Stimulated activated CD8-positive, alpha-beta memory T cell treated with anti-CD3 and anti-CD28 coated beads, Interleukin-4, amount 100 ng/mL, for 48 hours (primary cell): ENCODE measurements at places on chromosomes 16 and 17.

- no peak for DNase-seq
Observed at GRCh38 chr16:78669994-78670393, 570.5 kb downstream of the WWOX start.

GRCh38 chr17:83124871-83125514 lies 45.6 kb downstream of the METRNL start:
- peak; percentile 52 for DNase-seq

- no peak for DNase-seq
Observed at GRCh38 chr16:82773018-82773417, 146.2 kb downstream of the CDH13 start.

GRCh38 chr17:12686486-12686885 lies 20.8 kb downstream of the MYOCD start:
- DNase-seq, result no peak

GRCh38 chr16:26269673-26270072 lies 577.9 kb downstream of the HS3ST4 start:
- no peak for DNase-seq

GRCh38 chr17:80997424-80998117 lies 5.9 kb downstream of the CHMP6 start:
- no peak for DNase-seq

DNA sequence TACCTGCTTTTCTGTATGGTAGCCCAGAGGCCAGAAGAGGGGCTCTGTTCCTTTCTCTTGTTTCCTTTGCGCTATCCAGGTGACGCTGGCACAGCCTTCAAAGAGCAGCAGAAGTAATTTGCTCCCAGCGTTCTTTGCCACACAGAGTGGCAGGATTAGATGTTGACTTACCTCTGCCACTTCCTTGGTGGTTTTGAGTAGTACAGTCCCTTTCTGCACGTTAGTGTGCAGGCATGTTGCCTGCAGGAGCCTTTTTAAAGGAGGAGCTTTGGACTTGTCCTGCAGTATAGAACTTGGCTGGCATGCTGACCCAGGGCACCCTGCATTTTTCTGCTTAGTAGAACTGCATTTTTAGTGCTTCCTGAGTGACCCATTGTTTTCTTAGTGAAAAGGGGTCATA lies at the start of gene ABCC11:
Gene ABCC11, minus strand, starts transcription at position 229 of the 400 bp plus-strand sequence. CDS start 15,618 bp downstream, outside the sequence.
- no peak for DNase-seq

- DNase-seq, result no peak
Observed at GRCh38 chr16:84611041-84611440, 6.8 kb downstream of the COTL1 start.

- DNase-seq, result no peak
Observed at GRCh38 chr17:78992542-78993212, 13.0 kb upstream of the LGALS3BP start.

GRCh38 chr16:71440669-71441347 lies 1.0 kb downstream of the TLE7 start:
- DNase-seq, result peak; percentile 40

DNA sequence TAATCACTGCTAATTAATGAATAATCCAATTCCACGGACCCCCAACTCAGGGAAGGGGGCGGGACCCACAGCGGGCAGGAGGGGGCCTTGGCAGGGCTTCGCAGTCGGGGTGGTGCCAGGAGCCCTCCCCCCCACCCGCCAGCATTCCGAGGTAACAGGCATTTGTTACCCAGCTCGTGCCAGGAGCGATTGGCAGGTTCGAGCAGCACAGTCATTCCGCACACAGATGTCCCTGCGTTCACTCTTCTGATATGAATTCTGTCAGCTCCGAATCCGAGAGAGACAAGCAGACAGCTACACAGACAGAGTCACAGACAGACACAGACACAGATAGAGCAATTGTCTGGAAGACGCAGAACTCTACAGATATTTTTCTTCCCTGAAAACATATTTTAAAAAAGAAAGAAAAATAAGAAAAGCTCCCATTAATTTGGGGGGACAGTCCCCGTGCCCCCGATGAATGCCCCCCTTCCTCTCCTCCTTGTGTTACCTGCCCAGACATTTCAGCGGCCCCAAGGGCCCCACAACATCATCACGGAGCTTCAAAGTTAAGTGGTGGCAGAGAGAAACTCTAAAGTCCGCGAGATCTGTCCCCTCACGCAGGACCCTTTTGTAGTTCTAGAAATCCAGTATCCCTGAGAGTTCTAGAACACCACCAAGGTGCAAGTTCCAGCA lies 10.2 kb downstream of the NEUROD2 start:
- DNase-seq, result no peak

DNA sequence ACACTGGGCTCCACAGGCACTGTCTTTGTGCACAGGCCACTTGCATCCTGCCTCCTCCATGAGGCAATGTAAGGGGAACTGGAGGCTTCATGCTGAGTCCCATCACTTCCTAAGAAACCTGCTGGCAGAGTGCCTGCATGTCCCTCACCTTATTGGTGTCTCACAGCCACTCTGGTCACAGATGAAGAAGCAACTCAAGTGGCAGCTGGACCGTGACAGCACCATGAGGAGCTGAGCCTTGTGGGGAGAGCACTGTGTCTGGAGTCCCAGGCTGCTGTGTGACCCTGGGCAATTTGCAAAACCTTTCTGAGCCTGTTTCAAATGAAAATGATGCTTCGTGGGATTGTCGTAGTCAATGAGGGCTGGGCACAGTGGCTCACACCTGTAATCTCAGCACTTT lies 19.5 kb downstream of the ANKRD40 start:
- no peak for DNase-seq

DNA sequence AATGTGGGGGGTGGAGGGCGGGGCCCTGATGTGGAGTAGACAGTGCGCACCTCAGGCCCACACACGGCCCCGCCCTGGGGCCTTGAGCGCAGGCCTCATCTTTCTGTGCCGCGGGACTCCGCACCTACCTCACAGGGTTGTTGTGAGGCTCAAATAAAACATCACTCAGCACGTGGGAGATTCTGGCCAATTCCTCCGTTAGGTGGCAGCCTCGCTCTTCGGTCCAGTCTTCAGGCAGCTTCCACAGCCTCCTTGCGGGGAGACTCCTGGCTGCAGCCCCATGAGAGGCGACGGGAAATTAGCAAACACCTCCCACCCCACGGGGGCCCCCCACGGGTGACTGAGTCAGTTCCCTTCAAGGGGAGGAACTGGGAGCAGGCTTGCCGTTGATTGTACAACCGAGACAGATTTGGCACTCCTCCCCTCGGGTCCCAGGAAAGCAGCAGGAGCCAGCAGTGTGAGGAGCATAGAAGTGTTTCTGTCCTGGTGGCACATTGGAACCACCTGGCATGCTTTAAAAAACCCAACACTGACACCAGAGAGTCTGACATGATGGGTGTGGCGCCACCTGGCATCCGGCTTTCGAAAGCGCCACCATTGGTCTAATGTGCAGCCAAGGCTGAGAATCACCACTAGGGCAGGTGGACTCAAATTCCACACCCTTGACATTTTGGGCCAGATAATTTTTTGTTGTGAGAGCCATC lies 7.6 kb downstream of the MRM1 start:
- no peak for DNase-seq

GRCh38 chr17:61534414-61534813 lies 56.6 kb downstream of the NACA2 start:
- no peak for DNase-seq

DNA sequence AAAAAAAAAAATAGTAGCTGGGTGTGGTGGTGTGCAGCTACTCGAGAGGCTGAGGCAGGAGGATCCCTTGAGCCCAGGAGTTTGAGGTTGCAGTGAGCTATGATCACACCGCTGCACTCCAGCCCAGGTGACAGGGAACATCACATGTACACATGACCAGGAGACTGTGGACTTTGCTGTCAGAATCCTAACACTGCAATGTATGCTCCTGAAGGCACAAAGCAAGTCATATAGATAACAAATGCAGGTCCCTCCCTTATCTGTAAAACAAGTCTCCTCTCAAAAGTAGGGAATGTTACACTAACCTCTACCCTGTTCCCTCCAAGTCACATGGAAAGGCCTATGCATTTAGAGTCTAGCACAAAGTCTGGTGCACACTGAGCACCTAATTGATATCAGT lies 48.5 kb downstream of the ARHGAP17 start:
- no peak for DNase-seq

DNA sequence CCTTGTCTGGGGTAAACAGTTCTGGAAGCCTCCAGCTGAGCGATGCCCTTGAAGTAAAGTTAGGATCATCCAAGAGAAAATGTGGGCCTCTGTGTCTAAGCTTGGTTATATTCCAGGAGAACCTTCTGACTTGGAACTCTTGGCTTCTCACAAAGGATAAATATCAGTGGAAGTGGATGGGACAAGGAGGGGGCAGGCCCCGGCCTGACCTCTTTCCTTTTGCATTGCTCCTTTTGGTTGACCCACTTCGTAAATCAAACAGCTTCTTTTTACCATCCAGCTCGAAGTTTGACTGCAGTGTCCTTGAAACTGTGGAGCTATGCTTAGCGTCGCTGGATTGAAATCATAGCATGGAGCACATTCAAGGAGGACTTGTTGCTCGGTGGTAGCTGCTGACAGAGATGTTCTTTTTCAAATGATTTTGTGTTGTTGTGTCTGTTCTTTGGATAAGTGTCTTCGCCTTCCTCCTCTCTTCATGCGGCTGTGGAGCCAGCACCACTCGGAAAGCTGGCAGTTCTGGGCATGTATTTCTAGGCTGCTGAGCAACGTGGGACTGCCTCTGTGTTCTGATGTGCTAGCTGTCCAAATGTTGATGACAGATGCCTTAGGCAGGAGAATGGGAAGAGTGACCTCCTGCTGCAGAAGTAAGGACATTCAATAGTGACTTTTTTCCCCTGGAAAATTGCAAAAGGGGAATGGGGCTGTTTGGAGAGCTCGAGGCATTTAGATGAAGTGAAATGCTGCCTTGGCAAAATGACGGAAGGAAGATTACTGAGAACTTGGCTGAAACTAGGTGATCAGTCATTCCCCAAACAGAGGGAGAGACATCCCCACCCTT lies 4.5 kb downstream of the MINK1 start:
- no peak for DNase-seq

DNA sequence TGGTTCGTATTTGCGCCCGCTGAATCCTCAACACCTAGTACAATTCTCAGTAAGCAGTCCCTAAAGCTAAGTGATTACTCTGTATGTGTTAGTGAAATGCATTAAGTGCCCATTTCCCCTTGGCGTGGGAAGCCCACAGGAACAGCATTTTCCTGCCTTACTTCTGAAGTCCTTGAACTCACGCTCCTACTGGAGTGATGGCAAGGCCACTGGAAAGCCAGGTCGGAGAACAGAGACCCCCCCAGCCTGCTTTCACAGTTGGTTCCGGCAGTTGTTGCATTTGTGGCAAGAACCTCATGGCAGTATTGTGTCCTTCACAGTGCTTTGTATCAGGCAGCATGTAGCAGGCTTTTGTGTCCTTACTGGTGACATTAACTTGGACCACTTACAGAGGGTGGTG lies 340.7 kb downstream of the CDH13 start:
- DNase-seq, result no peak

GRCh38 chr16:17777408-17777863 lies 306.7 kb upstream of the XYLT1 start:
- no peak for DNase-seq

DNA sequence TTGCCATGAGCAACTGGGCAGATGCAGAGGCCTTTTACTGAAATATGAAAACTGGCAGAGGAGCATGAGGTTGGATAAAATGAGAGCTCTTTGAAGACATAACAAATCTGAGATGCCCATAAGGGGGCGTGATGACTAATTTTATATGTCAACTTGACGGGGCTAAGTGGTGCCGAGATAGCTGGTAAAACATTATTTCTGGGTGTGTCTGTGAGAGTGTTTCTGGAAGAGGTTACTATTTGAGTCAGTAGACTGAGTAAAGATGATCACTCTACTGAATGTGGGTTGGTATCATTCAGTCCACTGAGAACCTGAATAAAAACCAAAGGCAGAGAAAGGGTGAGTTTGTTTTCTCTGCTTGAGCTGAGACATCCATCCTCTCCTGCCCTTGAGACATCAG lies 454.2 kb downstream of the NPIPA7 start:
- DNase-seq, result no peak

DNA sequence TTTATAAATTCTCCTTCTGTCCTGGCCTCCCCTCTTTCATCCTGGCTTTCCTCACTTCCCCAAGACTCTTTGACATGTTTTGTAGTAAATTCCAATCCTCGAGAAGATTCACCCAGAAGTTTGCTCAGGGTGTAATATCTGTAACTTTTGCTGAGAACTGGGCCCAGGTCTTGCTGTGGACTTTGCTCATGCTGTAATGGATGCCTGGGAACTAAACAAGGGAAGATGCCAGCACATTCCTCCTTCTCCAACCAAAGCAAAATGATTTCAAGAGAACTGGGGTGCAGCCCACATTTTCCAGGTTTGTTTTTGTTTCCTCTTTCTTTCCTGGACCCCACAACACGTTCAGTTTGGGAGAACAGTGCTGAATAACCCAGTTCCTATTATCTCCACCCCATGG lies 6.6 kb upstream of the SALL1 start:
- no peak for DNase-seq

DNA sequence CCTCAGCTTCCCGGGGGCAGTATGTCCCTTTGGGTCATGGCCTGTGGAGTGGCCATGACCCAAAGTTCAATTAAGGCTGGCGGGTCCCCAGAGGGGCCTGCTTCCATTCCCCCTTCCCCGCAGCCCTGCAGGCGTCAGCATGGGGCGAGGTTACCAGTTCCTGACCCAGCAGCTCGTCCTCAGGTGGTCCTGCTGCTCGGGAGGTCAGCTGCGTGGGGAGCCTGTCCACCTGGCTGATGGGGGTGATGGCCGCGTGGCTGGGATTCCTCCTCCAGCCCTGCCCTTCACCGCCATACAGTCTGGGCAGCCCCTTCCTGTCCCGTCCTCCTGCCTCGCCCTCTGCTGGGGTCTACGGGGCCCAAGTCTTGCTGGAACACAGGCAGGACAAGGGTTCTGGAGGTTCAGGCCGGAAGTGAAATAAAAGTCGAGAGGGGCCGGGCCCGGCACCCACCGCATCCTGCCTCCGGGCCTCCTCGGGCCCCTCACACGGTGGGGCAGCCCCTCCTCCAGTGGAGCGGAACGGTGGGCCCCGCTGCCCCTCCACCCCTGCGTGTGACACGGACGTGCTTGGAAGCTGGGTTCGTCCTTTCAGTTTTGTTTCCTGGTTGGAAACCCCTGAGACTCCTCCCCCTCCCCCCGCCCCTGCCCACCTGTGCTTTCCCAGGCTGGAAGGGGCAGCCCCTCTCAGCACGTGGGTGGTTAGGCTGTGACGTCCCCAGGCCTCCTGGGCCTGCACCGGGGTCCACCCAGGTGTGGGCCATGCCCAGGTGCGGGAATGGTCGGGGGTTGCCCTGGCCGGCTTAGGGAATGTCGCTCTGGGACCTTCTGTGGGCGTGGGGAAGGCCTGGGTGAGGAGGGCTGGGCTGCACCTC lies 6.8 kb downstream of the UBALD2 start:
- DNase-seq, result peak; percentile 94

DNA sequence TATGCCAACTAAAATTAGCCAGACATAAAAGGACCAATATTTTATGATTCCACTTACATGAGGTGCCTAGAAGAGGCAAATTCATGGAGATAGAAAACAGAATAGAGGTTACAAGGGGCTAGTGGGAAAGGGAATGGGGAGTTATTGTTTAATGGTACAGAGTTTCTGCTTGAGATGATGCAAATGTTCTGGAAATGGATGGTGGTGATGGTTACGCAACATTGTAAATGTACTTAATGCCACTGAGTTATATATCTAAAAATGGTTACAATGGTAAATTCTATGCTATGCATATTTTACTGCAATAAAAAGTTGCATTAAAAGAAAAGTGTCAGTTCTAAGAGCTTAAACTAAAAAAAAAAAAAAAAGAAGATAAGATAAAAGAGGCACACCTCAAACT lies 17.9 kb downstream of the MT1X start:
- no peak for DNase-seq

- no peak for DNase-seq
Observed at GRCh38 chr17:30405161-30405560, 26.4 kb downstream of the CPD start.
